ENCODE measurements at places on chromosomes 16 and 17.

DNA sequence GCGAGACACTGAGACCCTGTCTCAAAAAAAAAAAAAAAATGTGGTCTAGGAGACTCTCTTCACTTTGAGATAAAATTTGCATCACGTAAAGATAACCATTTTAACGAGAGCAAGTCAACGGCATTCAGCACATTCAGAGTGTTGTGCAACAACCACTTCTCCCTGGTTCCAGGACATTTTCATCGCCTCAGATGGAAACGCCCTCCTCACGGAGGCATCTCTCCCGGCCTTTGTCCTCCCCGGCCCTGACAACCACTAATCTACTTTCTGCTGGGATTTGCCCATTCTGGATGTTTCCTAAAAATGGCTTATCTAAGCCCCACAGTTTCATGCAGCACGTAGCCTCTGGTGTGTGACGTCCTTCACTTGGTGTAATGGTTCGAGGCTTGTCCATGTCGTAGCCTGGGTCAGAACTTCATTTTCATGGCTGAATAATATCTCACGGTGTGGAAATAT, 6.4 kb upstream of the NPRL3 start:
- no peak for DNase-seq

- DNase-seq: no peak
Observed at GRCh38 chr17:78940258-78940657, 15.1 kb upstream of the TIMP2 start.

GRCh38 chr16:62940569-62940968, 904.3 kb upstream of the CDH8 start:
- no peak for DNase-seq

DNA sequence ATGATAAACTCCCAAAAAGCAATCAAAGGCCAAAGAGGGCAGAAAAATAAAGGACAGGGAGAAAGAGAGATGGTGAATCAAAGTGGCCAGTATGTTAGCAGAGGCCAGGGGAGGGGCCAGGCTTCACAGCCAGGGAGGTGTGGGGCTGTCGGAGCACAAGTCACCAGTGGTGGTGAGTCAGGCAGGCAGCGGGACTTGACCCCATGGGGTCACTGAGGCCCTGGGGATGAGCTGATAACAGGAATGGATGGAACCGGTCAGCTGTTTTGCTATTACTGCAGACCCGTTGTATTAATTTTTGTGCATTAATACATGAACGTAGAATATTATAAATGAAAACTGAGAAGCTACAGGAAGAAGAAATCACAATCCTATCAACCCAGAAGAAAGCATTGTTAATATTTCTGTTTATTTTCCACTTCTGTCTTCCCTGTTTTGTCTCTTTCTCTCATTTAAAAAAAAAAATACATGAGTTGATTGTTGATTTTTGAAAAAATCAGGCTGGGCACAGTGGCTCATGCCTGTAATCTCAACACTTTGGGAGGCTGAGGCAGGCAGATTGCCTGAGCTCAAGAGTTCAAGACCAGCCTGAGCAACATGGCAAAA, 106.9 kb downstream of the SOCS1 start:
- no peak for DNase-seq

- DNase-seq: no peak
Observed at GRCh38 chr17:44587339-44587738, 30.1 kb downstream of the FZD2 start.

DNA sequence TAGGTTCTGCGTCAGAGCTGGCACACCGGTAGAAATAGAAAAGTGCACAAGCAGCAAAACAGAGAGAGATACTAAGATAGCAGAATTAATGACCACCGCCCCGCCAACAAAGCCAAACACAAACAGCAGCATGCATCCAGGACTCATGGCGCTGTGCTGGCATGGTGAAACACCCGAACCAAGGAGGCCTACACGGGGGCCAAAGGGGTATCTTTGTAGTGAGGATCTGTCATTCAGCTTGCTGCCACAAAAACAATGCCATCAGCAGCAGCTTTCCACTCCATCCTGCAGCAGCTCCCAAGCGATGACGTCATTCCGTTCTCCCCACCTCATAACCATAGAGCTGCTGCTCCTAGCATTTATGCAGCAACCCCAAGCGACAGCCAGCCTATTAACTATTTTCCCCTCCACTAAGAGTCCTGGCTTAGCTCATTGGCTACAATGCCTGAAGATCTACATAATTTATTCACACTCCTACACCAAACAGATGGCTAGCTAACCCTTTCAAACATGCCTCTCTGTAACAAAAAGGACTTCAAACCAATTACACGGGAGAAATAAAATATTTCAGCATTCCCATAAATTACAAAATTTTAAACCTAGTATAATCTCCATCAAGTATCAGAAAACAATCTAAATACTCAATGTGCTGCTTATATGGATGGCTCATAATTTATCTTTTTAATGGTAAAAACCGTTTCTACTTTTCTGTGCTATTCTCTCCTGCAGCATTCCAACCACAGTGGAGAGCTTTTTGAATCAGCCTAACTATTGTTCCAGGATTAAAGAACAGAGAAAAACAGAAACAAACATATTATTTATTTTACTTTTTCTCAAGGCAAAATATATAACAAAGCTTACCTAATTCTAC, 73.9 kb downstream of the SPAG9 start:
- DNase-seq: no peak

DNA sequence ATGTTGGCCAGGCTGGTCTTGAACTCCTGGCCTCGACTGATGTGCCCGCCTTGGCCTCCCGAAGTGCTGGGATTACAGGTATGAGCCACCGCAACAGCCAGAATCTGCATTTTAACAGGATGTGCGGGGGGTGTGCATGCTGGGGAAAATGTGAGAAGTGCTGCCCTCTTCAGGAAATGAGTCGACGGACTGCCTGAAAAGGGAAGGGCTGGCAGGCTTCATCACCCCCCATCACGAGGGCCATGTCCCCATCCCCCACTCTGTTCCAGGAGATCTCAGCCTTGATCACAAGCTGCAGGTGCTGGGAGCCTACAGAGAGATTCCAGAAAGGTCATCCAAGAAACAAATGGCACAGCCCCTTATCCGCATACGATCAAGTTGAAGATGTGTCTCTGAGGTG, 195.3 kb upstream of the RPL38 start:
- no peak for DNase-seq

DNA sequence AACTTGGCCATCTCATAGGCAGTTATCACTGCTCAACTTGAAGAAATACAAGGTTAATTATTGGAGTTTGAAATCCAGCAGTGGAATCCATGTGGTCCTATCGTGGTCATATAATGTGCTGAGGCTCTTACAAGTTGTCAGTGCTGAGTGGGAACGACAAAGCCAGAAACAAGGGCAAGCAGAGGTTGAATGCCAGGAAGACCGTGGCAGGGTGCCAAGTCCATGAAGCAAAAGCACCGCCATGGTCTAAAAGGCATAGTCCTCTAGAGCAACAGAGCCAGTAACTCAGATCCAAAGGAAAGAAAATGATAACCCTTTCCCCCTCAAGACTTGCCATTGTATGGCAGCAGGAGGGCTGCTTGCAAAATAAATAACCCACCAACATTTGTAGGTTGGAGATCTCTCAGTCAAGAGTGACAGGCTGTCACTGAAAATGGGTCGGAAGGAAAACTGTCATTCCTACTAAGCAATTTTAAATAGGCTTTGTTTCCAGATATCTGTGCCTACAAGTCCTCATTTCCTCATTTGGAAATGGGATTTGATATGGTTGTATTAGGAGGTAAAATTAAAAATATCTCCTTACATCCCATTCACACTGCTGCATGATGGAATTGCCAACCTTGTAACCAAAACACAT, 36.4 kb upstream of the HSBP1 start:
- no peak for DNase-seq

- no peak for DNase-seq
Observed at GRCh38 chr16:50248845-50249244, 17.5 kb upstream of the ADCY7 start.

- no peak for DNase-seq
Observed at GRCh38 chr17:60534613-60535157, 8.6 kb upstream of the APPBP2 start.

DNA sequence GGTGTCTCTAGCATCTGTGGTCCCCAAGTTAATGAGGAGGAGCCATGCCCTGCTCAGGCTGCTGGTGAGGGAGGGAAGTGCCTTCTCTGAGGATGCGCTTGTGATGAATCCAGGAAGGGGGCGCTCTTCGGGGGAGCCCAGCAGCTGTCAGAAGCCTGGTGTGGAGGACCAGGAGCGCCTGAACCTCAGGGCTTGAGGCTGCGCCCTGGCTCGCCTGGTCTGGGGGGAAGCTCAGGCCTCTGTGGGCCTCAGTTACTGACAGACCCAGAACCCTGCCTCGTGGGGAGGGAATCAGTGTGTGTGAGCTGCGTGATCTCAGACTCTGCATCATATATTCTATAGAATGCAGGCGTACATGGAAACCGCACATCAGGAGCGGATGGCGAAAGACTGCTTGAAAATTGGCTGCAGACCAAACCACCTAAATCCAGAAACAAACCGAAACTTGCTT, 126.1 kb downstream of the SEC14L1 start:
- no peak for DNase-seq

- peak; percentile 74 for DNase-seq
Observed at GRCh38 chr16:3094289-3095027, 4.6 kb downstream of the ZSCAN10 start.

DNA sequence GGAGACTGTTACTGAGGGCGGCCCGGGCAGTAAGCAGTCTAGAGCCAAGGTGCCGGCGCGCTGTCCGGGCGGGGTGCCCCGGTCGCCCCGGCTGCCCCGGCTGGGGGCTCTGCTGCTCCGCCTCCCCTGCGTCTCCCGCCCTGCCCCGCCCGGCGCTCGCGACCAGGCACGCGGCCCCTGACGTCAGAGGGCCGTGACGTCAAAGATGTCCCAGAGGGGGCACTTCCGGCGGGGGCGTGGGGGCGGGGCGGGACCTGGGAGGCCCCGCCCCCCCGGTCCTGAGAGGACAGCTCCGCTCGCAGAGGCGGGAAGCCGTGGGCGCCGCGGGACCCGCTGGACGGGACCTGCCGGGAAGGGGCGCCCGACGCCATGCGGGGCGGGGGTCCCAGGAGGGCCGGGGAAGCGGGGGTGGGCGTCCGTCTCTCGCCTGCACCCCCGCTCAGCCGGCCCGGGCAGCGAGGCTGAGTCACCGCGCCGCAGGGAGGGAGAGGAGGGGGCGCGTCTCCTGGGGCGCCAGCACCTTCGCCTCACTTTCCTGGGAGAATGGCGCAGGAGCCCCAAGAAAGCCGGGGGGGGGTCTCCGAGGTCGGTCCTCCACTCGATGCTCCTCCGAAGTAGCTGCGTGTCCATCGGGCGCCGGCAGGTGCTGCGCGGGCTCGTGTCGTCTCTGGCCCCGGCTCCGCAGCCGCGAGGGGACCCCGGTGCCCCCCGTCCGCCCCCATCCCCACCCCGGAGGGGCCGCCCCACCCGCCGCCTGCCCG, 4.4 kb upstream of the HIC1 start:
- DNase-seq: peak; percentile 71

GRCh38 chr16:2482249-2482648, 7.3 kb downstream of the TBC1D24 start:
- no peak for DNase-seq

DNA sequence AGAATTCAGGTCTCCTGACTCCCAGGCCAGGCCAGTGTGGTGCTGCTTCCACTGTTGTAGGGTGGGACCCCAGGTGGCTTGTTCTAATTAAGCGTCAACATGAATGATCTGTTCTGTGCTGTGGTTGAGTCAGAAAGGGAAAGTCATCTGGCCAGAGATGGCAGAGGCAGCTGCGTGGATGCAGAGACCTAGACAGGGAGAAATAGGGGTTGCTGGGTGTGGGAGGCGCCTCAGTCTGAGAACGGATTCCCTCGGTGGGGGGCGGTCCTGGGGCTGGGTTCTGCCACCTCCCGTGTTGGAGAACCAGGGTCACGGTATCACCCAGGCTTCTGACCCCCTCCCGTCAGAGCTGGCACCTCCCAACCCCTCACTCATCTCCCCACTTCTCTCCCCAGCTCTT, 5.6 kb downstream of the FBRS start:
- no peak for DNase-seq

- no peak for DNase-seq
Observed at GRCh38 chr17:77736199-77736585, 222.3 kb upstream of the TNRC6C start.

DNA sequence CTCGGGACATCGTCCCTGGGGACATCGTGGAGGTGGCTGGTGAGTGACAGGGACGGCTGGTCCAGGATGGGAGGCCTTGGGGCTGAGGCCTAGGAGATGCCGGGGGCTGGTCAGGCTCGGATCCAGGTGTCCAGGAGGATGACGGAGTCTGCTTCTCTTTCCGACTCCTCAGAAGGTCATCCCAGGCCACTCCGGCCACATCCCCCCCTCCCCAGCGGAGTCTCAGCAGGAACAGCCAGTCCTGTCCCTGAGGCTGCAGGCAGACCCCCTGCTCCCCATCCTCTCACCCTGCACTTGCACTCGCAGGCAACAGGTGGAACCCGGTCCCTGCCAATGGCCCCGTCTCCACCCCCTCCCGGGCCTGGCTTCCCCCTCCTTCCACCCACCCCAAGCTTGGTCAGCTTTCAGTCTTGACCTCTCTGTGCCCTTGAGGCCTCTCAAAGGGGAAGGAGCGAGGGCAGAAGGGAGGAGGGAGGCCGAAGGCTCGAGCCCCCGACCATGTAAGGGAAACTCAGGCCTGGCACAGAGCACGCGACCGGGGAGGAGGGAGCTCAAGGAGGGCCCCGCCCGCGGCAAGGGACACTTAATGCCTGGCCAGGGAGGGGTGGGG, 4.4 kb downstream of the ATP2A1 start:
- DNase-seq: no peak

DNA sequence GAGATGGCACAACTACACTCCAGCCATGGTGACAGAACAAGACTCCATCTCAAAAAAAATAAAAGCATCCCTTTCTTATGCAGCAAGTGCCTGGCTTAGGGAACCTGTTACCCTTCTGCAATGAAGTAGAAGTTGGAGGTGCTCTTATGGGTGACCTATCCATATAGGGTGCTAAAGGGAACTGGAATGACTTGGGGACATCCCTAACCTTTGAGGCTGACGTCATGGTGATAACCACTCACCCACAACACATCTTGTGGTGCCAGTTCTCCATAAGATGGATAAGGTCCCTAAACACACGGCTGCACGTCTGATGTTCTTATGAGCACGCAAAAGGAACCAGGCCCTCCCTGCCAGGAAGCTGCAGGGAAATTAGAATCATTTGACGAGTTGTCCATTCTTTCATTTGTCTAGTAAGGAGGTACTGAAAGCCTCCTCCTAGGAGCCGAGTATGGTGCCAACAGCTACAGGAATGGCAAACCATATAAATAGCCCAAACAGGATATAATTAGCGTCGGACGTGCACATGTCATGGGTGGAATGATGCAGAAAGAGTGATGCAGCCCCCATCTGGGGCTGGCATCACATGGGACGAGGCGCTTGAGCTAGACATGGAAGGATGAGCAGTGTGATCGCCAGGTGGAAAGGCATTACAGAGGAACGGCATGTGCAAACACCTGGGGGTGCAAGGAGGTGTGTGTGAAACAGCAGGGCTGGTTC, 52.5 kb downstream of the ARHGAP27 start:
- DNase-seq: no peak

DNA sequence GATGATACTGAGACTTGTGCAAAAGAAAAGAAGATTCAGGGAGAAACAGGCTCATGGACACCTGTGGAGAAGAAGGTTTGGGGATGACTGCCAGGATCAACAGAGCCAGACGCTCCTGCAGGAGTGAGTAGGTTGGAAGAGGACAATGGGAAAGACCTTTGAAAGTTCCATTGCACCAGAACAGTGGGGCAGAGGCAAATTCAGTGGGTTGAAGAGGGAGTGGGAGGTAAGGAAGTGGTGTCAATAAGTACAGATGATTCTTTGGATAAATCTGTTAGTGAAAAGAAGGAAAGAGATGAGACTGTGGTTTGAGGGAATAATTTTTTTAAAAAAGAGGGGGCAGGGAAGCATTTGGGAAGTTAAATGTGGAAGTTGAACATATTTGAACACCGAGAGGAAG, 212.8 kb downstream of the SOX9 start:
- no peak for DNase-seq

GRCh38 chr17:65115839-65116238, 21.3 kb upstream of the RGS9 start:
- no peak for DNase-seq

Data from CD4-positive, alpha-beta T cell treated with Interleukin-15 for 4 hours (primary cell).